ENCODE measurements at places on chromosomes 11 and 22.
A peak's percentile ranks its signal among the peaks of the same experiment; 100 is the strongest.

- no peak for DNase-seq
Observed at GRCh38 chr22:32693102-32693501, 108.4 kb upstream of the TIMP3 start.

- DNase-seq, result no peak
Observed at GRCh38 chr11:70915158-70915985, 337.0 kb downstream of the SHANK2 start.

DNA sequence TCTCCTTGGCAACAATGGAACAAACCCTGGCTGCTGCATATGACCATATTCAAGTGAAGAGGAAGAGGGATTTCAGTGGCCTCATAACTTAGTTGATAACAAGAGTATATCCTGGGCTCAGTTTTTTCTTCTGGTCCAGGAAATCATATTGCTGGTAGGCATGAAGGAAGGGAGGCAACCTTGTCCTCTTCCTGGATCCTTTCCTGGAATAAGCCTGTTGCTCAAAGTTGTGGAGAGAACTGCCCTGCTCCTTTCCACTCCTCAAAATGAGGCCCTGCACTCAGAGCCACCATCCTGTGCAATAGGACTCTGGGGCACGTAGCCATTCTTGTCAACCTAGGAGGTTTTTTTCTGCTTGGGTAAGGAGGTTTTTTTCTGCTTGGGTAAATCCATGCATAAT, 128.7 kb upstream of the PITPNB start:
- no peak for DNase-seq

- peak; percentile 39 for DNase-seq
Observed at GRCh38 chr22:18057568-18058209, 20.1 kb upstream of the PEX26 start.

DNA sequence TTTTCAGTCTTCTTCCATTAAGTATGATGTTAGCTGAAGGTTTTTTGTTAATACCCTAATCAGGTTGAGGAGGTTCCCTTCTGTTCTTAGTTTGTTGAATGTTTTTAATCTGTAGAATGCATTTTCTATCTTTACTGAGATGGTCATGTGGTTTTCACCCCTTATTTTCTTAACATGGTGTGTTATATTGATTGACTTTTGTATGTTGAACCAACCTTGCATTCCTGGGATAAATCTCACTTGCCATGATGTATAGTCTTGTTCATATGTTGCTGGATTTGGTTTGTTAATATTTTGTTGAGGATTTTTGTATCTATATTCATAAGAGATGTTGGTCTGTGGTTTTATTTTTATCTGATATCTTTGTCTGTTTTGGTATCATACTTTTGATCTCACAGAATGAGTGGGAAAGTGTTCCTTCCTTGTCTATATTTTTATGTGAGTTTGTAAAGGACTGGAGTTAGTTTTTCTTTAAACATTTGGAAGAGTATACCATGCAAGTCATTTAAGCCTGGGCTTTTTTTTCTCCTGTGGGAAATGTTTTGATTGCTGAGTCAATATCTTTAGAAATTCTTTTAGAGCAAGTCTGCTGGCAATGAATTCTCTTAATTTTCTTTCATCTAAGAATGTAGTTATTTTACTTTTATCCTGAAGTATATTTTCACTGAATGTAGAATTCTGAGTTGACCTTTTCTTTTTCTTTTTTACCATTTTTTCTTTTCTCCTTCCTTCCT, 5.5 kb upstream of the P4HA3 start:
- no peak for DNase-seq

GRCh38 chr11:134915212-134915611, 503.2 kb upstream of the B3GAT1 start:
- no peak for DNase-seq

DNA sequence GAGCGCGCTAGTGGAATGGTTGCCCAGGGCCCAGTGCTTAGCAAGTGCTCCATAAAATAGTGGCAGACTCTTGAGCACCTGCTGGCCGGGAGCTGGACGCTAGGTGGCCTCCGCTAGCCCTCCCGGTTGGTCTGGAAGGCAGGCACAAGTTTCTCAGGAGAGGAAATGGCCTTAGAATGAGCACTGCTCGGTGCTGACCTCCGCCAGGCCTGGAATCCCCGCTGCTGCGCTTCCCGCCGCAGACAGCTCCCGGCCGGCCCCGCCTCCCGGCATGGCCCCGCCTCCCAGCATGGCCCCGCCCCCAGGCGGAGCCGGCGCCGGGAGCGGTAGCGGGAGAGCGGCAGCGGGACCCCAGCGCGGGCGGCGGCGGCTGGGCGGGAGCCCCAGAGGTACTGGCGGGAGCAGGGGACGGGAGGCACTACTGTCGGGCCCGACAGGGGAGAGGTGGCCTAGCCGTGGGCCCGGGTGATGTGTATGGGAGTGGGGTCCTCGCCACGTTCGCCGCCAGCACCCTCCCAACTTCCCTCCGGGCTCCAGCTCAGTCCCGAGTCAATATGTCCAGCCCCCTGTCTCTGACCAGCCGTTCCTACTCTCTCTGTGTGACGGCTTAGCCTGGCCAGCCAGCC, at the start of gene SIPA1:
TSS of gene SIPA1 (plus strand) at position 308 of the 626 bp plus-strand sequence. CDS start 2,821 bp downstream, outside the sequence.
- DNase-seq, result peak; percentile 47

DNA sequence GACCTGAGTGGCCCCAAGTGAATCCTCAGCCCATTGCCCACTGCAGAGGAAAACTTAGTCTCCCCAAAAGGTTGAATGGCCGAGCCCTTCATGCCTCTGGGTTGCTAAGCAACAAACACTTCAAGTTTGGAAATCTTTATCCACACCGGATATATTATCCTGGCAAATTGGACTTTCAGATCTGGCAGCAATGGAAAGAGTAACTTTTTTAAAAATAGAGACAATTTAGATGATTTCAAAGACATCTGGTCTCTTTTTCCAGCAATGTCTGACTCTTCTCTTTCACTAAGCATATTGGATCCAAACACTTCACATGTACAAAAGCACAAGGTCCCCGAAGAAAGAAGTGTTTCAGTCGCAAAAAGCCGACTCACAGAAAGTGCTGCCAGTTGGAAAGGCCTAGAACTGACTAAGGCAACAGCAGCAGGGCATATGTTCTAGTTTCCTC, 505.3 kb downstream of the SOX6 start:
- no peak for DNase-seq

DNA sequence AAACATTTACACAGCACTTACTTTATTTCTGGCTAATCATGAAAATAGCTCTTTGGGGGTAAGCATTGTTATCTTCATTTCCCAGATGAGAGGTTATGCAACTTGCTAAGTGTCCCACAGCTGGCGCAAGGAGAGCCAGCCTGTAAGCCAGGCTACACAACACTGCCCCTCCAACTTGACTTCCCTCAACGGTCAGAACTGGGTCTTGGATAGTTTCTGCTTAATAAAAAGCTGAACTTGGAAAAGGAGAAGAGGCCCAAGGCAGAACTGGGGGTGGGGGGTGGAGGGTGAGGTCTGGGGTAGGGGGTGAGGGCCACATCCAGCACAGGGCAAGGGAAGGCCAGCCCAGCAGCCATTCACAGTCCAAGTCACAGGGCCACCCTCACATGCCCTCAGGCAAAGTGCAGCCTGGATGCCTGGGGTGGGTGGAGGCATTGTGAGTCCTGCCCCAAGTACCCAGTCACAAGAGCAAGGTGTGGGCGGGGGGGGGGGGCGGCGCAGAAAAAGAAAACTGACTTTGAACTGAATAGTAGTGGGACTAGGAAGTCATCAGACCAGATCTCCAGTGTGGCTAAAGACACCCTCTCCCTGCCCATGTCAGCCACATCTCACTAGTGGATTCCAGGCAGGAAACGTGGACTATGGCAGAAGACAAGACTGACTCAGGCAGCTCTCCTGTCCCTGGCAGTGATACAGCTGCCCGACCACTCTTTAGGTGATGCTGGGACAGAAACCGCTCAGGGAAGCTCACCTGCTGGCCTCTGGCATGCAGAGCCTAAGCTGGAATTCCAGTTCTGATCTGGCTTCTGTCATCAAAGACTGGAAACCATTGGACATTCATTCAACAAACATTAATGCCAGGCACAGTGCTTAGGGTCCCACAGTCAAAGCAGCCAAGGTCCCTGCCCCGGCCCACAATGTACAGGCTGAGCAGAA, 52.4 kb downstream of the PACSIN2 start:
- DNase-seq, result no peak

GRCh38 chr22:46052801-46053562, 76.0 kb upstream of the WNT7B start:
- no peak for DNase-seq

GRCh38 chr22:23401111-23401909, 178.8 kb downstream of the IGLL1 start:
- DNase-seq, result no peak

- DNase-seq, result peak; percentile 32
Observed at GRCh38 chr11:122633219-122633829, 22.2 kb upstream of the UBASH3B start.

DNA sequence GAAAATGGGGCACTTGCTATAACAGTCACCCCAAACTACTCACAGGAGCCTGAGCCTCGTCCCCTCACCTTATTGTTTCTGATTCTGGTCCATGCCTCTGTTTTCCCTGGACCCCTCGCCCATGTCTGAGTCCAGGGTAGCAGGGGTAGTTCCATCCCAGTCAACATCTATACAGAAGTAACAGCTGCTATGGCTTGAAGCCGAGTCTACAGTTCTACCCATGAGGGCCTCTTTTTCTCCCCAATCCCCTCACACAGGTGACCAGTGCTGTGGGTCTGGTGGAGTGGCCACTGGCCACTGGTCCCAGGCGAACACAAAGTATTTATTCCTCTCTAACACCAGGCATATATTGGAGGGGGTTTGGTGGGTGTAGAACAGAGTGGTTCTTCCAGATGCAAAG, 116.4 kb downstream of the ZNF280B start:
- DNase-seq, result no peak

- DNase-seq, result no peak
Observed at GRCh38 chr22:46578824-46579561, 41.2 kb upstream of the GRAMD4 start.

GRCh38 chr11:35134403-35135148, 4.4 kb upstream of the CD44 start:
- DNase-seq, result no peak

GRCh38 chr22:44055805-44056204, 31.7 kb downstream of the PARVB start:
- DNase-seq, result no peak

DNA sequence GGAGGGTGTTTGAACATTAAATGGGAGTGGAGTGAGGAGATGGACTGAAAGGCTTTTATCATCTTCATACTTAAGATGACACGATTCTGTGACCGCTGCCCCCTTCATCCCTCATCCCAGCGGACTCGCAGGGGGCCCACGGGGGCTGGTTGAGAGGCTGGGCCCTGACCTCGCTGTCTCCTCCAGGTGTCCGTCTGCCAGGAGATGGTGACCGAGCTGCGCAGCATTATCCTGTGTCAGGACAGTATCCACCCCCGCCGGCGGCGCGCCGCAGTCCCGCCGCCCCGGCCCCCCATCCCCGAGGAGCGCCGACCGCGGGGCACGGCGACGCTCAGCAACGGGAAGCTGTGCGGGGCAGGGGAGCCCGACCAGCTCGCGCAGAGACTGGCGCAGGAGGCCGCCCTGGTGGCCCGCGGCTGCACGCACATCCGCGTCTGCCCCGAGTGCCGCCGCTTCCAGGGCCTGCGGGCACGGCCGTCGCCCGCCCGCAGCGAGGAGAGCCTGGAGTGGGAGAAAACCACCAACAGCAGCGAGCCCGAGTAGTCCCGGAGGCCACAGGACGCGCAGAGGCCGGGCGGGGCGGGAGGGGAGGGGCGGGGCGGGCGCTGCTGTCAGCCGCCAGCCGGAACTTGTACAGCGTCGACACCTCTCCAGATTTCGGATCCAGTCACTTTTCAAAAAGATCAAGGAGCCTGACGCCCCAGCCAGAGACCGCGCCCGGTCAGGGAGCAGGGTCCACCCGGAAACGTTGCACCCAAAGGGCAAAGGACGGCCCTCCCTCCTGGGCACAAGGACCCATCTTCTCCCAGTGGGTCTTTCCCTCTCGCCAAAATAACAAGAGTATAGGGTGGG, 38.0 kb upstream of the TBCEL start:
- DNase-seq, result peak; percentile 42

DNA sequence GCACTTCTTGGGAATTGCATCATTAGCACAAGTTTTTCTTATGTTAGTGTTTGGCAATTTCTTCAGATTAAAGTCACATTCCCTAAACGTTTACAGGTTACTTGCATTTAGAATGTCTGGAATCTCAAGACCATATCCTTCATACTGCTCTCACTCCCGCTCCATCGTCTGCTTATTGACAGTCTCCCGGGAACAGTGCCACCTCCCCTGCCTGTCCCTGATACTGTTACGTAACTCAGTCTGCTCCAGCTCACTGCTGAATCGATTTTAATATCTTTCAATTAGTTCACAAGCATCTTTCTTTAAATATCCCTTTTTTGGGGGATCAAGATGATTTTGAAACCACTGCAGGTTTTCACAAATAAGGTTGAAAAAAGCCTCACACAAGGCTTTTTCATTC, 48.2 kb downstream of the GLYATL2 start:
- DNase-seq, result no peak

- no peak for DNase-seq
Observed at GRCh38 chr11:101008961-101009689, 120.5 kb downstream of the PGR start.

GRCh38 chr22:33350961-33351360, 292.8 kb upstream of the SYN3 start:
- DNase-seq, result no peak

- DNase-seq, result no peak
Observed at GRCh38 chr11:46256540-46257001, 20.9 kb upstream of the CREB3L1 start.

DNA sequence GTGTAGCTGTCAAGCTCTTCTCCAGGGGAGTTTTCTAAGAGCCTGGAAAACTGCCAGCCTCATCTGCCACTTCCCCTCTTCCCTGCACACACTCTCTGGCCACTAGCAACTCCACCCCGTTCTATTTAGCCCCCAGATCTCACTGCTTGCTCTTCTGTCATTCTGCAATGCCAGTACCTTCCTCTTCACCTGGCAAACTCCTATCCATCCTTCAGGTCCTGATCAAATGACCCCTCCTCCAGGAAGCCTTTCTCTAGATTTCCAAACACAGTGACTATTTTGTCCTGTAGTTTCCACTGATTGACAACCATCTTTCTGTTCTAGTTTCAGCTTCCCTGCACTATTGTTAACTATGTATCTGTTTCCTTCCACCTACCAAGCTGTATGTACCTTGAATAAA, 437.7 kb downstream of the SOX6 start:
- DNase-seq, result peak; percentile 2

GRCh38 chr22:45422237-45422983, 8.9 kb downstream of the RIBC2 start:
- no peak for DNase-seq

DNA sequence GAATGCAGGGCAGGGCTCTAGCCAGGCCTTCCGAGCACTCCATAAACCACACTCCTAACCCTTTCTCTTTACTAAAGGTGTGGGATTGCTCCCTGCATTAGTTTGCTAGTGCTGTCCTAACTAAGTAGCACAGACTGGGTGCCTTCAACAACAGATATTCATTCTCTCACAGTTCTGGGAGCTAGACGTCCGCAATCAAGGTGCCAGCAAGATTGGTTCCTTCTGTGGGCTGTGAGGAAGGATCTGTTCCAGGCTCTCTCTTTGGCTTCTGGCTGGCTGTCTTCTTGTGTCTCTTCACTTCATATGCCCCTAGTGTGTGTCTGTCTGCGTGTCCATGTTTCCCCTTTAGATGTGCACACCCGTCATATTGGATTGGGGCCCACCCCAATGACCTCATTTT, 59.8 kb downstream of the GALNT18 start:
- DNase-seq, result no peak

All from NCI-H2029 (cell line).